ENCODE measurements at places on chromosomes 1 and 21.
A peak's percentile ranks its signal among the peaks of the same experiment; 100 is the strongest.

- no peak for DNase-seq
Measured at GRCh38 chr1:19605967-19606366, 38.1 kb upstream of the NBL1 start.

DNA sequence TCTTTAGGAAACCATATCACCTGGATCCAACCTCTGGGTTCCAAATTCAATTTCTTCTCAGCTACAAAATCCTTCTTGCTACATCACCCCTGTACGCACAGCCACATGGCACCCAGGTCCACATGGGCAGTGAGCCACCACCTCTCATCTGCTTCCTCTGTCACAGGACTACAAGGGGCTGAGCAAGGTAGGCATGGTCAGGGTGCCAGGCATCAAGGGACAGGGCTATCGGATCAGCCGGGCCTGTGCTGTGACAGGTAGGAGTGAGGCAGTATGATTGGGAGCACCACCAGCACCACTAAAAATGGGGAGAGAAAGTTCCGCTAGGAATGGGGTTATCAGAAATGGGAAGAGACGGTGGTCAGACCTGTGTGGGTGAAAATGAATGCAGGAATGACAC is 29.4 kb downstream of the S100A6 start:
- no peak for DNase-seq

GRCh38 chr1:205980237-205980870 is 22.8 kb downstream of the RAB7B start:
- no peak for DNase-seq

DNA sequence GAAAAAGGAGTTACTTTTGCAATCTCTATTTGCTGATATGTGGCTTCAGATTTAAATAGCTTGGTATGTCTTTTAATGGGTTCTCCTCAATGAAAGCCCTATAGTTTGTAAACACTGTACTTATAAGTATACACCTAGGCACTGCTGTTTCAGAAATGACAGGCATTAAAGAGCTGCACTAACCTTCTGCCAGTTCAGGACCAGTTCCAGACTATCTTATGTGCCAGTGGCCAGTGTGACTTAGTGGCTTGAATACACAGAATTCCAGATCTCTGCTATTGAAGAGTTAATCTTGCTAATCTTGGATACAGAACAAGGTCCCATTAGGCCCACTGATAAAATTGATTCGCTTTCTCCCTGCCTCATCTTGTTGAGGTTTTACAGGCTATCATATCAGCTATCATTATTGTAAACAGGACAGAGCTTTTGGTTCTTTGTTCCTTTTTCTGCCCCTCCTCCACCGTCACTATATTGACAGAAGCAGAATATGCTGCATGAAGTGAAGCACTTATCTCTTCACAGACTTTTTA is 337.5 kb downstream of the LRRIQ3 start:
- no peak for DNase-seq

- peak; percentile 99 for DNase-seq
Measured at GRCh38 chr1:94095112-94095637, 25.8 kb downstream of the ABCA4 start.

- DNase-seq, result no peak
Measured at GRCh38 chr1:23936481-23937176, 23.0 kb upstream of the PNRC2 start.

DNA sequence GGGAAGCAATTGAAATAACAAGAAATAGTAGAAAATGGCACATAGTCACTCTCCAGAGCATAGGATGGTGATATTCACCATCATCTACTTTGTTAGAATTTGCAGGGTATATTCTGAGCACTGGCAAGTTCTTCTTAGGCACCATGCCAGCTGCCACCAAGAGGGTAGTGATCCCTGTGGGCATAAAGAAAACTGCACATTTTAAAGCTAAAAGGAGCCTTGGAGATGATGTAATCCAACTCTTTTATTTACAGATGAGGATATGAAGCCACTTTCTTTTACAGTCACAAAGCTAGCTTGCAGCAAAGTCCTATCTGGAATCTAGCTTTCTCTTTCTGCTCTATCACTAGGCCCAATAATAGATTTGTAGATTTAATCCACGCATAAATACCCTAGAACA is 69.0 kb downstream of the PTGER3 start:
- no peak for DNase-seq

DNA sequence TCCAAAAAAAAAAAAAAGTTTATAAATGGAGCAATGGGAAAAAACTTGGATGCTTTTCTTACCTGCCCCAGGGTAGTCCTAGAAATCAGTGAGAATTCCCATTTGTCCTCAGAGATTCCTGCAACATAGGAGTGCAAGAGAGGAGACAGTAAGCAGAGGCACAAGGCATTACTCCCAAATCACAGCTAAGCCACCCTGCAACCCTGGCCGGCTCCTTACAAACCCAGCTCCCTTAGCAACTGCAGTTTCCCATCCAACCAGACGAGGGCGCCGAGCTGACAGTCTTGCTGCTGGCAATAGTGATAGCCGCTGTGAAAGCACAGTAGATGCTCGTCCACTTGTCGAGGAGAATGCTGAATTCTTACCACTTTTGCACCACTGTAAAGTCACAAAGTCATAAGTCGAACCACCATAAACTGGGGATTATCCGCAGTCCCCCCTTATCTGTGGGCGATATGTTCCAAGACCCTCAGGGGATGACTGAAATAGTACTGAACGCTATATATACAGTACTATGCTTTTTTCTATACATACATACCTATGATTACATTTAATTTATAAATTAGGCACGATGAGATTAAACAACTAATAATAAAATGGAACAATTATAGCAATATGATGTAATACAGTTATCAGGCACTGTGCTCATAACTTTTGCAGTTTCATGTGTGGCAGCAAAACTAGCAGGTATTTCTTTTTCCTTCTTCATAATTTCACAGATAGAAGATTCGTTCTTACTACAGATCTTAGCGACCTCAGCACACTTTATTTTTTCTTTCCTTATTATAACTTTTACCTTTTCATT is 6.0 kb upstream of the PITHD1 start:
- DNase-seq, result peak; percentile 41

DNA sequence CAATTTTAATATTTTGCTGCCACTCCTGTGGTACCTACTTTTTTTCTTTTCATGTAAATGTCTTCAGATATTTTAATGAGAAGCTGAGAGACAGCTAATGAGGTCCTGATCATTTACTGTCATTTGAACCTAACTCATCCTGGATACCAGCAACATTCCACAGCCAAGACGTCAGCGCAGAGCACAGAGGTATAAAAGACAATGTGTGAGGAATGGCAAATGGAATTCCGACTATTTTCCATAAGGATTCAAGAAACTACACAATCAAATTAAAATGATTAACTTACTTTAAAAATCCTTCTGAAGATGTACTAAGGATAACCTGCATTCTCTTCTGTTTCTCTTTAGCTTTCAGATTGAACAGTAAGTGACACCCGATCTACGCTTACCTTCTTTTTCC is 38.8 kb downstream of the HEATR1 start:
- no peak for DNase-seq

GRCh38 chr1:199553104-199553503 is 474.4 kb upstream of the NR5A2 start:
- no peak for DNase-seq

- no peak for DNase-seq
Measured at GRCh38 chr1:221994939-221995338, 253.1 kb upstream of the DUSP10 start.

DNA sequence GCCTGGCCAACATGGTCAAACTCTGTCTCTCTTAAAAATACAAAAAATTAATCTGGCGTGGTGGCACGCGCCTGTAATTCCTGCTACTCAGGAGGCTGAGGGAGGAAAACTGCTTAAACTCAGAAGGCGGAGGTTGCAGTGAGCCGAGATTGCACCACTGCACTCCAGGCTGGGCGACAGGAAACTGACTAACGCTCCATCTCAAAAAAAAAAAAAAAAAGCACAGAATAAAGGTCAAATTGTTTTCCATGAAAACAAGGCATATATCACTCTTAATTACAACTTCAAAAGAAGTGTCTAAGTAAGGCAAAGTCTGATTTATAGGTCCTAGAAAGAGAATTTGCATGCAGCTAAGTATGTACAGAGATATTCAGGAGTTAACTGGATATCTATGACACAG is 25.6 kb downstream of the EYA3 start:
- no peak for DNase-seq

- DNase-seq, result no peak
Measured at GRCh38 chr1:36513676-36514473, 31.2 kb upstream of the CSF3R start.

DNA sequence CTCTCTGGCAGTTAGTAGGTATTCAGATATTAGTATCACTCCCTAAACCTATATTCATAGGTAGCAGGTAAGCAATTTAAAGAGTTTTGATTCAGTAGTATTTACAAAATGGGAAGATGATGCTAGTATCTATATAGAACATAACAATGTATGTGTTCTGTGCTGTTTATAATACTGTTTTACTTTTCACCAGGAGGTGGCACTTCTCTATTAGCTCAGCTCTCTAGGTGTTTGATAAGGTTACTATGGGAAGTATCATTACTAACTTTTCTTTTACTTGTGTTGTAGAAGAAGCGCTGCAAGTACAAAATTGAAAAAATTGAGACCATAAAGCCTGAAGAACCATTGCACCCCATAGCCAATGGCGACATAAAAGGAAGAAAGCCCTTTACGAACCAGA is 49.4 kb upstream of the FASLG start:
- DNase-seq, result no peak

- no peak for DNase-seq
Measured at GRCh38 chr1:239814306-239814881, 277.3 kb upstream of the FMN2 start.

- no peak for DNase-seq
Measured at GRCh38 chr1:17097787-17098186, 21.5 kb downstream of the PADI2 start.

- no peak for DNase-seq
Measured at GRCh38 chr1:43304771-43305300, 4.1 kb downstream of the TIE1 start.

DNA sequence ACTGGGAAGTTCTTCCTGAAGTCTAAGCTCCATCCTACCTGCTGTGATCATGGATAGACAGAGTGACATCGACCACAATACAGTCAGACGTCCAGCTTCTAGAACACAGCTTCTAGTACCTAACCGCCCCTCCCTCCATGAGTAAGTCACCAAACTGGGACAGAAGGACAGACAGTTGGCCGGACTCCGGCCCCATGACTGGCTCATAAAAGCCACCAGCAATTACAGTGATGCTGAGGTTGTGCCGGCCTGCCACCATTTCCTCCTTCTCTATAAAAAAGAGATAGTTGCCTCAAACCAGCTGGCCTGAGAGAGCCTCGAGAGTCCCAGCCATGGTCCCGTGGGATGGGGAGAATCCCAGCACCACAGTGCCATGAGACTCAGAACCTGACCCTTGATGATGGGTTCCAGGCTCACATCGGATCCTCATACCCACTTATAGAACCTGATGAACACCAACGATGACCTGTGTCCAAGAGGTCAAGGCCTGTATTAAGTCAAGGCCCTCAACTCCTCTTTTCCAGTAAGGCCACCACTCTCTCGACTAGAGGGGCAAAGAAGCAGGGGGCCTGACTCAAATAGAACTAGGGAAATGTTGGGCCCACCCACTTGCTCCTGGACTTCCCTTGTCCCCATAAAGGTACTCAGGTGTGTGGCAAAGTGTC is 3.4 kb downstream of the MEF2D start:
- no peak for DNase-seq

DNA sequence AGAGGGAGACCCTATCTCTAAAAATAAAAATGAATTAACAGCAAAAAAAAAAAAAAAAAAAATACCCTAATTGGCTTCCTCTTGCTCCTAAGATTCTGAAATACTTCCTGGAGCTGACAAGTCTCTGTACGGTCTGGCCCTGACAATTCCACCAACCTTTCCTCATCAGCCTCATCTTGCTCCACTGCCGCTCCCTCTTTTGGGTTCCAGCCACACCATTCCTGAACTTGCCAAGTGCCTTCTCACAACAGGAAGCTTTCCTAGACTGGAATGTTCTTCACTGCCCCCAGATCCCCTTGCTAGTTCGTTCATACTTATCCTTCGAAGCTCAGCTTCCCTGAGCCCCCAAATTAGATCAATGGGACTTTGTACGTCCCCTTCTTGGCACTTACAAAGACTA is 37.0 kb downstream of the AKNAD1 start:
- no peak for DNase-seq

GRCh38 chr1:226881515-226882185 is 11.2 kb downstream of the PSEN2 start:
- DNase-seq, result no peak

GRCh38 chr1:59900640-59901039 is 25.9 kb downstream of the CYP2J2 start:
- DNase-seq, result no peak

DNA sequence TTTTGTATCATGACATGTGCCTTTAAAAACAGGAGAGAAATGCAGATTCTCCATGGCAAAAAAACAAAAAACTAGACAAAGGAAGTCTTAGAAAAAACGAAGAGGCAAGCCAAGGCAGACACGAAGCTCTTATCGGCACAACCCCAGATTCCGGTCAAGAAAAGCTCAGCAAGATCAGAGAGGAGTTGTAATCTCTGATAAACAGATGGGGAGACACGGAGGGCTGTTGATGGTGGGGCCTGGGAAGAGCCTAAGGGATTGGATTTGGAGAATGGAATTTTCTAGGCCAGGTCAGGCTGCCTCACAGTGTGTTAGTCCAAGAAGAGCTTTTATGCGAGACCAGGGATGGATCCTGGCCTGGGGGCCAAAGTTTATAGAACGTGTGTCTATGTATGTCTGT is 96.2 kb upstream of the AKT3 start:
- DNase-seq, result no peak

- no peak for DNase-seq
Measured at GRCh38 chr1:180601512-180601911, 30.3 kb upstream of the XPR1 start.

- DNase-seq, result no peak
Measured at GRCh38 chr21:45460011-45460565, 55.1 kb downstream of the COL18A1 start.

- DNase-seq, result no peak
Measured at GRCh38 chr1:183636334-183636682, 725 bp upstream of the ARPC5 start.

DNA sequence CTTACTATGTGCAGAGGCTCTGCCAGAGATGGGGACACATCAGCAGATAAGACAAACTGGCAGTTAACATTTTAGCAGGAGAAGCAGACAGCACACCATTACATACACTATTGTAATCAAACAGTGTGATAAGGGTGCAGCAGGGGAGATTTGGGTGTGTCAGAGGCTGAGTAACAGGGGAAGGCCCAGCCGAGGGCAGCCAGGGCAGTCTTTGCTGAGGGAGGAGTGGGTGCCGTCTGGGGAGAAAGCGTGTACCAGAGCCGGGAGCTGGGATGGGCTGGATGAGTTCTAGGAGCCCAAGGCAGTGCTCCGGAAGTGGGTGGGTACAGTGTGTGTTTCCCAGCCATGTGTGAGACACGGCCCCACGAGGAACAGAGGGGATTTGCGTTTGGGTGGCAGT is 31.2 kb downstream of the KCNA10 start:
- DNase-seq, result no peak

- DNase-seq, result no peak
Measured at GRCh38 chr1:67599085-67599484, 85.9 kb upstream of the GADD45A start.

All from brain pericyte (primary cell).